ENCODE measurements at places on chromosomes 13 and 19. TPM values are rescaled to one million over a fixed set of nuclear protein-coding genes. Genes with fewer than 3 reads are reported as not detected.

DNA sequence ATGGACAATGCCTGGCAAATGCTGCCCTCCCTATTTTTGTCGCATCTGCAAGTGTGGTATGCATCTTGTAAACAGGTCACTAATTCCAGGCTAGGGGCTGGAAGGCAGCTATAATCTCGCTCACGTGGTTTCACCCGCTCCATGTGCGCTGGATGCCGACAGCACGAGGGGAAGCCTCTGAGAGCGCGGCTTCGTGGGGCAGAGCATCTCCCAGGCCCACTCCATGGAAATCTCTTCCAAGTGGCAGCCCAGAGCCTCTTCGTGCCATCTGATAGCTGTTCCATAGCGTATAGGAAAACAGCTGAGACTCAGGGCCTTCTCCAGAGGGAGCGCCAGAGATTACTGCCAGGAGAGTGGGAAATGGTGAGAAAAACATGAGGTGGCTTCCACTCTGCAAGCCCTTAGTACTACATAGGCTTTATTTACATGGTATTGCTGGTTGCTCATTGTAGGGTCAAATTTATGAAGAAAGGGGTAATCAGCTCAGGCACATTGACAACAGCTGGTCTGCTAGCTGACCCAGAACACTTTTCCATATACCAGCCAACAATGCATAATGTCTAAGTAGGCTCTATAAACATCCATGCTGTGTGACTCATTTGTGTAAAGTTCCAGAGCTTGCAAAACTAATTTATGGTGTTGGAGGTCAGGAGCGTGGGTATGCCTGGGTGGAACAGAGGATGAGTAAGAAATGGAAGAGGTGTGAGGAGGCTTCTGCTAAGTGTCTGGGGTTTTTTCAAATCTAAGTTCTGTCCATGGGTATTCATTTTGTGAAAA is 165.2 kb downstream of the SHISA2 start:
- no peaks in the 10 kb centered on the region for H3K27me3 ChIP-seq
- no peaks in the 10 kb centered on the region for H3K36me3 ChIP-seq
- no peak for DNase-seq
- H3K4me3 ChIP-seq = no peak overlapping the region
- H3K4me1 ChIP-seq = no peaks in the 10 kb centered on the region

DNA sequence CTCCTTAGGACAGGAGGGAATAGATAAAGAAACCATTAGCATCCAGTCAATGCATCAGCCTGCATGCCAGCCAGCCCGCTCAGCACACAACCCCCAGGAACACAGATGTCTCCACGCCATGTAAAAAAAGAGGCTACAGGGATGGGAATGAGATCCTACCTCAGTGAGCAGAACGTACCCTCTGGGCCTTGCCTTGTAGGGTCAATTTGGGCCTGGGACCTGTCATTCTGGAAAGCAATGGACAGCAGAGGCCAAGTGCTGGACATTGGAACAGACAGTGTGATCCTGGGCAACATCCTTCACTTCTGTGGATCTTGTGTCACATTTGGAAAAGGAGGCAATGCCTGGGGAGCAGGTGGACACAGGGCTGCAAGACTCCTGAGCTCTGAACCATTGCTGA is 26.0 kb downstream of the VSTM2B start:
- DNase-seq = no peak
- no peak overlapping the region for H3K27ac ChIP-seq
- H3K4me1 ChIP-seq = no peaks in the 10 kb centered on the region

Gene ZNF558
- total RNA-seq = 11.2 TPM

Gene NXNL1
- total RNA-seq = not detected
